ENCODE measurements at places on chromosomes 7 and 10.

DNA sequence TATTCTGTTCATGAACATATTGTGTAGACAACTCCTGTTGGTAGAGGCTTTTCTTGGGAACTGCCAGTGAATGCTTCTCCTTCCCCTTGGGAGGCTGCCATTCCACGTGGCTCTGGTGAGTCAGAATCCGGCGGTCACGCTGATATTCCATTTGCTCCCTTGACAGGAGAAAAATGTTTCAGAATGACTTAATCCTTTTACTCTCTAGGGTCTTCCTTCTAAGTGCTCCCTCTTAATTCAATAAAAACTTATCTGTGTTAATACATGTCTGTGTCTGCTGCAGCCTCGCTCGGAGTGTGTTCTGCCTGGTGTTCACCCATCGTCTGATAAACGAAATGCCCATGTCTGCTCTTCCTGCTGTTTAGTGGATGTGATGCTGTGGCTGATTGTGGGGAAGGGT is 278.6 kb downstream of the ARHGAP12 start:
- DNase-seq: peak; percentile 0

DNA sequence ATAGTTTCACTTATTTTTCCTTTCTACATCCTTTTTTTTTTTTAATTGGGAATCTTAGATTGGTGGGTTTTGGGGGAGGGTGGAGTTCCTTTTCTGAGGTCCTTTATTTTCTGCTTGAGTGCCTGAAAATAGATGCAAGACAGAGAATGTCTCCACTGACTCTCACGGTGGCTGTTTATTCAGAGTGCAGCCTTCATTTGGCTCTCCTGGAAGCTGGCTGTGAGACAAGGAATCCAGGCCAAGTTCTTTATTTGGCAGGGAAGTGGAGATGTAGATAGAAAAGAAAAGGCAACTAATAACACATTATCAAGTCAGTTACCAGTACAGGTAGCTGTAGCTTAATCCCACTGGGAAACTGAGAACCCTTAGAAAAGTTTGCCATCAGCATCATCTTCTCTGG is 118.6 kb downstream of the CNTNAP2 start:
- DNase-seq: no peak

DNA sequence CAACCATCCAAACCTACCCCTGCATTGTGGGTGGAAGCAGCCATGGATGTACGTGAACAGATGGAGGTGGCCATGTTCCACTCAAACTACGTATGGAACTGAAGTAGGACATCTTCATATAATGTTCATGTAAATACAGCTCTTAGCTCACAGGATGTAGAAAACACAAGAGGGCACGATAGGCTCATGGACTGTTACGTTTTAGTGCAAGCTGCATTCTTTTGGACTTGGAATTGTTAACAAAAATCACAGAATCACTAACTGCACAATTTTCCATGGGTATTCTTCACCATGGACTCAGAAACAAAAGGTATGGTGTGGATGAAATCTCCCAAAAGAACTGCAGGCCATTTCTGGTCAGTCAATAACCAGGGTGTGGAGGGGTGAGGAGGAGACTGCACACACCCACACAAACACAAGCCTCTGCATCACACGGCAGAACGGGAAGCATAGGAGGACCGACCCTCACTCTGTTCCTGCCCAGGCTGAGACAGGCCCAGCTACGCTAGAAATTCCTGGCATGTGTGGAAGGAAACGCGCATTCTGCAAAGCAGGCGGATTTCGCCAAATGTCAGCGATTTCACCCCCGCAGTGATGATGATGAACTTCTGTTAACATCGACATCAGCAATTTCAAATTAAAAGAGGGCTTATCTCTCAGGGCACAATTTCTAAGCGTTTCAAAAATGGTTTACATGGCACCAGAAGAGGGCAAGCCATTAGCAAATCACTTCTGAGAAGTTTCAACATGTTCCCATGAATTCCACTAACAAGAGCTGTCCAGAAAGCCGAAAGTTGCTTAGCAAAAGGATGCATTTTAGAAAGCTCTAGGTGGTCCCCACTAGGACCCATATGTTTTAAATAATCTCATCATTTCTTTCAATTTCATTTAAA is 149.0 kb downstream of the TNS3 start:
- DNase-seq: no peak

GRCh38 chr7:138350701-138351357 is 109.2 kb upstream of the TRIM24 start:
- DNase-seq: no peak

DNA sequence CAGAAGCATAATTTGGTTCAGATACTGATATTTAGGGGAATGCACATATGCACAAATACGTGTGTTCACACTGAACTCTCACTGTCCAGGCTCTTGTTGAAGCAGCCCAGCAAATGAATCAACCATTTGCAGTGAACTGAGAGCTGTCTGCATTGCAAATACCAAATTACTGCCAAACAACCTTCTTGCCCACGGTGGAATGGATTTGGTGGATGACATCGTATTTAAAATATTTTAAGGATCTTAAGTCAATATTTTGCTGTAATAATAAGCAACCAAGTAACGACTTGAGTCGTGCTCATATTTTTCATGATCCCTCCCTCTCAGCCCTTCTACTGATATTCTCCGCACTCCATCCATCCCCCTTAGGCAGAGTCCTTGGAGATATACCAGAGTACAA is 107.9 kb upstream of the FEZF1 start:
- DNase-seq: no peak

DNA sequence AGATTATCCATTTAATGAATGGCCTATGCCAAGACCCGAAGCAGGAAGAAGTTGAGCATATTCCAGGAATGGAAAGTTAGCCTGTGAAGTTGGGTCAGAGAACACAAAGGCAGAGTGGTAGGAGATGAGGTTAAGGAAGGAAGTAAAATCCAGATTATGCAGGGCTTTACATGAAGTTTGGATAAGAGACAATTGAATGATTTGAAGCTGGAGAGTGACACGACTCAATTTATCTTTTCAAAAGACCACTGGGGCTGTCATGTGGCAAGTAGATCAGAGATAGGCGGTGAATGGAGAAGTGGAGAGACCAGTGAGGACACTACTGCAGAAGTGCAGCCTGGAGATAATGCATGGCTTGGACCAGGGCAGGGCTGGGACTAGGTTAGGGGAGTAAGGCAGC is 7.2 kb upstream of the CNOT4 start:
- DNase-seq: no peak

GRCh38 chr7:68458010-68458908 is 1140.0 kb upstream of the AUTS2 start:
- DNase-seq: no peak

GRCh38 chr10:773562-774161 is 84.2 kb upstream of the DIP2C start:
- no peak for DNase-seq

- DNase-seq: peak; percentile 34
Observed at GRCh38 chr7:129635300-129636029, 23.9 kb downstream of the NRF1 start.

DNA sequence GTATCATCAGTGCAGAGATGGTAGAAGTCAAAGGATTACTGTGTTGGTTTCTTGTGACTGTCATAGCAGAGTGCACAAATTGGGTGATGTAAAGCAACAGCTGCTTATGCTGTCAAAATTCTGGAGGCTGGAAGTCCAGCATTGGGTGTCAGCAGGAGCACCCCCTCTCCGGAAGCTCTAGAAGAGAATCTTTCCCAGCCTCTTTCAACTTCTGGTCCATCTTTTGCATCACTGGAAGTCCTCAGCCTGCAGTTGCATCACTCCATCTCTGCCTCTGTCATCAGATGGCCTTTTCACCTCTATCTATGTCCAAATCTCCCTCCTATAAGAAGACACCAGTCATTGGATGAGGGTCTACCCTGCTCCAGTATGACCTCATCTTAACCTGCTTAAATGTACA is 35.8 kb upstream of the GALNTL5 start:
- DNase-seq: no peak

GRCh38 chr10:14084875-14085274 is 245.8 kb downstream of the FRMD4A start:
- no peak for DNase-seq

DNA sequence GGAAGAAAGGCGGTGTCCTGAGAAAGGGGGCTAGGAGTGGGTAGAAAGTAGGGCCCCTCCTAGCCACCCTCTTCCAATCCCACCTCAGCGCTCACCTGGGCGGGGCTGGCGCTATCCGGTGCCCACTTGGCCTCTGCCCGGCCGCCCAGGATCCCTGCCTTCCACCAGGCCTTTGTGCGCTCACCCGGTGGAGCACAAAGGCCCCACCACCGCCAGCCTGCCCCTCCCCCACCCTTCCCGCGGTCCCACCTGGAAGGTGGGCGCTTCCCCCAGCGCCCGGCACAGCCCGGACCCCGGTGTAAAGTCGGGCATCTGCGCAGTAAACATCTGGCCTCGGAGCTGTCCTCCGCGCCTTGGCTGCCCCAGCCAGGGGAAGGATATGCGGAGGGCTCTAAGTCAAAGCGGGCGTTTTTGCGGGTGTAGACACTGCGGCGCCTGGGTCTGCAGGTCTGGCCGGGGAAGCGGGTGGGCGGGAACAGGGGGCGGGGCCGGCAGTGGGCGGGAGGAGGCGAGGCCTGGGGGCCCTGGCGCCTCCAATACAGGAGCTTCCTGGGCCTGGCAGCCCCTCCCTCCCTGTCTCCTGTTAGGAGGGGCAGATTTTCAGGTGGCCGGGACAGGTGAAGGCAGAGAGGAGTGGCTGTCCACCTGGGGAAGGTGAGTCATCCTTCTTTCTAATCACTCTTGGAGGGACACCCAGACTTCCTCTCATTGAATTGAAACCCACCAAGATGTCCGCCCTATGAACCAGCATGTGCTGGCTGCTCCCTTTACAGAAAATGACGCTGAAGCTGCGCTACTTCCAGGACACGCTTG is 49.3 kb downstream of the PNLIPRP2 start:
- no peak for DNase-seq

GRCh38 chr7:46244757-46245156 is 323.7 kb upstream of the IGFBP3 start:
- DNase-seq: no peak

- no peak for DNase-seq
Observed at GRCh38 chr7:74083928-74084721, 521 bp downstream of the LIMK1 start.

- no peak for DNase-seq
Observed at GRCh38 chr7:150401861-150402631, 22.9 kb downstream of the ZNF775 start.
